Activated CD4-positive, alpha-beta T cell treated with anti-CD3 and anti-CD28 coated beads for 1 hour (primary cell): ENCODE measurements at places on chromosomes 1 and 21.

DNA sequence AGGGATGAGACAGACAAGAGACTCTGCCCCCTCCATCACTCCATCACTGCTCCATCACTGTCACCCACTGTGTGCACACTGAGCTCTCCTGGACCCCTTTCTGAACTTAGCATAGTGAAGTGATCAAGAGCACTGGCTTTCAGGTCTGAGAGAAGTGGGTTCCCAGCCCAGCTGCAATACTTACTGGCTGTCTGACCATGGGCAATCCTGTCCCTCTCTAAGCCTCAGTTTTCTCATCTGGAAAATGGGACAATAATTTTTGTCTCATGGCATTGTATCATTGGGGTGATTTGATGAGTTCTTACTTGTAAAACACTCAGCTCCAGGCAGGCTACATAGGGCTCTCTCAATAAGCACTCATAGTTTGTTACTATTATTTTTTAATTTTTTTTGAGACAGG, 7.5 kb upstream of the RPS6KA1 start:
- no peak for DNase-seq

- DNase-seq = no peak
Measured at GRCh38 chr1:113830039-113830438, 17.8 kb upstream of the RSBN1 start.

DNA sequence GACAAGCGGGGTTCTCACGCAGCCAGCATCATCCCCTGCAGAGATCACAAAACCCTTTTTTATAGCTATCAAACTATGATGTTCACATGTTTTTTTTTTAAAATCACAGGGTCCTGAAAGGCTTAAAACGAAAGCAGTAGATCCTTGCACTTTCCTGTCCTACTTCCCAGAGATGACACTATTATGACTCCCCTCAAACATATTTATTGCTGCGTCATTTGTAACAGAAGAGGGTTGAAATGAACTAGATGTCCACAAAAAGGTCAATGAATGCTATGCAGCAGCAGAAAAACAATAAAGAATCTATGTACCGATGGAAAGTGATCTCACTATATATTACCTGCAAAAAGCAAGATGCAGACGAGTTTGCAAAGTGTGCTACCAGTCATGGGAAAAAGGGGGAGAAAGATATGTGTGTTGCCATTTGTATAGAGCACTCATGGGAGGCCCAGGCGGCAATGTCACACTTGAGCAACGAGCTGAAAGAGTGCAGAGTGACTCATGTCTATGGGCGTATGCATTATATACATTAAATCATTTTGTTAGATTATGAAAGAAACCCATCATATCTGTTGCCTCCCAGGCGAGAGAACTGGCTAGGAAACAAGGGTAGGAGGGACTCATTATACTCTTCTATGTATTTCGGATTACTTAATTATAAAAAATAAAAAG, 68.9 kb upstream of the PARP1 start:
- DNase-seq = no peak

GRCh38 chr1:94951509-94952208, 24.7 kb upstream of the CNN3 start:
- DNase-seq = no peak

DNA sequence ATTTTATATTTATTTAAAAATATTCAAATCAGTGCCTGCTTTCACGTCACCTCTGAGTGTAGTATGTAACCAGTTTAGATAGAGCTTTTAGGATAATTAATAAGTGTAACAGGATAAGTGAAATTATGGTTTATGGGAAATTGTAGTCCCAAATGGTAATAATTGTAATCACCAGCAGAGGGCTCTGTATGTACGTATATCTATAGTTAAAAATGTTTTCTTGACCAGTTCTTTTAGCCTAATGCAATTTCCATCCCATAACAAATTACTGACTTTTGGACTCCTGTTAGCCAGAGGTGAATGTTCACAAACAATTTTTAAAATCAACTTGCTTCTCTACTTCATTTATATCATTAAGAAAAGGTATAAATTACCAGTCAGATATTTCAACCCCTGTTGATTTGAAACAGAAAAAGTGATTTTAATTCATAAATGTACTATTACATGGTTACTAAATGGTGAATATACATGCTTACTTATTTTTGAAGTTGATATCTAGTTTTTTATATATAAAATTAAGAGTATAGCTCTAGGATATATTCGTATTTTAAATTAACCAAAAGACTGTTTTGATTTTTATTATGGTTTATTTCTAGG, 25.3 kb downstream of the SLC30A7 start:
- DNase-seq = no peak

DNA sequence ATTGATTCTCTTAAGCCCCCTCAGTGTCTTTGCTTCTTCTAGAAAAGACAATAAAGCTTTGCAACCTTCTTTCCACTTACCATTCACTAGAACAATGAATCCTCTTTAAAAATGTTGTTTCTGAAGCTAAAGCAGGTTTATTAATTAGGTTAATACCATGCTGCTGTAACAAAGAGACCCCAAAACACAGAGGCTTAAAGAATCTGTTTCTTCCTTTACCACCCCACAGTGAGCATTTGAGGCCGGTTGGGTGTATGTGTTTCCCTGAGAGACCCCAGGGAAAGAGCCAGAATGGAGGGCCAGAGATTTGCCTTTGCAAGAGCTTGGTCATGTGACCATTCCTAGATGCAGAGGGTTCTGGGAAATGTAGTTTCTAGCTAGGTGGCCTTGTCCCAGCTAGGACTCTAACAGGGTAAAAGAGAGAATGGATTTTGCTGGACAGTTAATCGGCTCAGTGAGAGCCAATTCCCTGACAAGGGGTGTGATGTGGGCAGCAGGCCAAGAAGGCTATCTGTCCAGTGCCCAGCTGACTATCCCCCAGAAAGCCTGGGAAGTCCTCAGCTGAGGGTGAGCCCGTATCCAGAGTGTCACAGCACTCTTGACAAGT, 191.8 kb upstream of the TMEM51 start:
- no peak for DNase-seq

DNA sequence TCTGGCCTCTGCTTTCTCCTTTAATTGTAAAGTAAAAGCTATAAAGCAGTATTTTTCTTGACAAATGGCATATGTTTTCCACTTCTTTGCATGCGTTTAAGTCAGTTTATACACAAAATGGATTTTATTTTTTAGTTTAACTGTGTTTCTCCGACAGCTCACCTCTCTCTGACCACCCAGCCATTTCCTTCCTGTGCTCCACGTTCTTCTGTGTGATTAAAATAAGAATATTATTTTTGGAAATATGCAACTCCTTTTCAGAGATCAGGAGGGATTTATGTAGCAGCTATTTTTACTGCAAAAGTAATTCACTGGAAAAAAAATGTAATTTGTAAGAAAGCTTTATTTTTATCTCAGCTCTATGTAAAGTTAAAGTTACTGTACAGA, 18.0 kb downstream of the ETS2 start:
- DNase-seq = no peak
